ENCODE measurements at places on chromosomes 1 and 21.

- DNase-seq = no peak
Measured at GRCh38 chr1:219651993-219652392, 39.1 kb upstream of the ZC3H11B start.

DNA sequence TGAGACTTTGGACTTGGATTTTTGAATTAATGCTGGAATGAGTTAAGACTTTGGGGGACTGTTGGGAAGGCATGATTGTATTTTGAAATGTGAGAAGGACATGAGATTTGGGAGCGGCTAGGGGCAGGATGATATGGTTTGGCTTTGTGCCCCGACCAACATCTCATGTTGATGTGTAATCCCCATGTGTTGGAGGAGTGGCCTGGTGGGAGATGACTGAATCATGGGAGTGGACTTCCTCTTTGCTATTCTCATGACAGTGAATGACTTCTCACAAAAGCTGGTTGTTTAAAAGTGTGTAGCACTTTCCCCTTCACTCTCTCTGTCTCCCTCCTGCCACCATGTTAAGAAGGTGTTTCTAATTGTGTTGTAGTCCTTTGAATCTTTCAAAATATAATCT is 9.3 kb upstream of the PHGDH start:
- no peak for DNase-seq

DNA sequence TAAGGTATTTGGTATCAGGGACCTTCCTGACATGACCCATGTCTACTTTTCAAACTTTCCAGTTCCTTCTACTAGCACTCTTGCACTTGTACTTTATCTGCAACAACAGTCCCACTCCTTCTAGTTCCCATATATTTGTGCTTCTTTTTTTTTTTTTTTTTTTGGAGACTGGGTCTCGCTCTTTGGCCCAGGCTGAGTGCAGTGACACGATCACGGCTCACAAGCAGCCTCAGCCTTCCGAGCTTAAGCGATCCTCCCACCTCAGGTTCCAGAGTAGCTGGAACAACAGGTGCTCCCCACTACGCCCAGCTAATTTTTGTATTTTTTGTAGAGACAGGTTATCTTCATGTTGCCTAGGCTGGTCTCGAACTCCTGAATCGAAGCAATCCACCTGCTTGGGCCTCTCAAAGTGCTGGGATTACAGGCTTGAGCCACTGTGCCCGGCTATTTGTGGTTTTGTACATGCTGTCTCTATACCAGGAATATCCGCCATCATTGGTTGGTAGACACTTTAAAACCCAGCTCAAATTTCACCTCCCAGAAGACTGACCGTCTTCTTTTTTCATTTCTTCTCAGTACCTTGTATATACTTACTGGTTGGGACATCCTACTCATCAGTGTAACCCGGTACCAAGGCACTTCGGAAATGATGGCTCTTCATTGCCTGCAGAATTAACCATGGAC is 1.1 kb downstream of the ZMYM1 start:
- no peak for DNase-seq

- DNase-seq = no peak
Measured at GRCh38 chr1:192238421-192238820, 78.4 kb upstream of the RGS21 start.

- no peak for DNase-seq
Measured at GRCh38 chr1:30758785-30759380, 1.3 kb upstream of the LAPTM5 start.

All from CD4-positive, alpha-beta T cell treated with Interleukin-15 for 4 hours (primary cell).